ENCODE measurements at places on chromosomes 6 and 20.

GRCh38 chr20:19741924-19742323 lies 16.1 kb upstream of the RIN2 start:
- DNase-seq: no peak

DNA sequence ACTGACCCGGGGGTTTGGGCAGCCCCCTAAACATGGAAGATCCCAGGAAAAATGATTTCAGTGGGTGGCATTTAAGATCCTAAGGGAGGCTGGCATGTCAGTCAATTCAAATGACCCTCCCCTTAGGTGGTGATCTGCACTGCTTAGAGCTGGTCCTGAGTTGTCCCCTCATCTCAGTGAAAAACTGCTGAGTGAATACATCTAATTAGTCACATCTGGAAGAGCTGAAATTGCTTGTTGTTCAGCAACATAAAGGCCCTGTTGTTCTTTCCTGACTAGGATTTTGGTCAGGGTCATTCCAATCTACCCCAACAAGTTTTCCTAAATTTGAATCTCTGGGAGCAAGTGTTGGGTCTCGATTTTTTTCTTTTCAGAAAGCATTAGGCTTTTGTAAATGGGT lies 126.4 kb downstream of the LCA5 start:
- DNase-seq: no peak

DNA sequence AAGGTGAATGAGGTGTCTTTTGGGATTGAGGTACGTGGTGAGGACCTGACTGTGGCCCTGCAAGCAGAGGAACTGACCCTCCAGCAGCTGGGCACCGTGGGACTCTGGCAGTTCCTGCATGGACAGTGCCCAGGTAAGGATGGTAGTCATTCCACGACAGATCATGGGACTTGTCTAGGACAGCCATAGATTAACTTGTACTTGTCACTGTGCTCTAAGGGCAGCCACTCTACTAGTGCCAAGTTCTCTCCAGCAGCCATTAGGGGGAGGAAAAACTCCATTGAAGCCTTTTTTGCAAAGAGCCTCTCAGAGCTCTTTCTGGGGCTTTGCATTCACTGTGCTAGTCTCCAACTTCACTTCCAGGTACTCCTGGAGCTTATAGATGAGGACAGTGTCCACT lies 20.4 kb downstream of the TAF11 start:
- no peak for DNase-seq

DNA sequence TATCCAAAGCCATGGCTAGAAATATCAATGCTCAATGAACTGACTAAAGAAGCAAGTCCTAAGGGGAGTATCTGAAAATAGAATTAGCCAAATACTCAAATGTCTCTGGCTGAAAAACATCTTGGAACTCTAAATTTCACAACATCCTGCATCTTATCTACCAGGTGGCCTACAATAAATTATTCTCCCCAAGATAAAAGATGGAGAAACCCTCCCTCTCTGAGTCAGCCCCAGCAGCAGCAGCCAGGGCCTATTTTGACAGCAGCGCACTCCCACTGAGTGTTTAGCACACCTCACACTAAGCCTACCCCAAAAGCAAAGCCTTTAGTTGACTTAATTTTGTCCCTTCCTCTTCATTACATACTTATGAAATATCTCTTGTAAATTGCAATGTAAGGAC lies 5.9 kb downstream of the CALHM6 start:
- DNase-seq: no peak

GRCh38 chr6:134508862-134509498 lies 191.1 kb upstream of the SGK1 start:
- DNase-seq: no peak

DNA sequence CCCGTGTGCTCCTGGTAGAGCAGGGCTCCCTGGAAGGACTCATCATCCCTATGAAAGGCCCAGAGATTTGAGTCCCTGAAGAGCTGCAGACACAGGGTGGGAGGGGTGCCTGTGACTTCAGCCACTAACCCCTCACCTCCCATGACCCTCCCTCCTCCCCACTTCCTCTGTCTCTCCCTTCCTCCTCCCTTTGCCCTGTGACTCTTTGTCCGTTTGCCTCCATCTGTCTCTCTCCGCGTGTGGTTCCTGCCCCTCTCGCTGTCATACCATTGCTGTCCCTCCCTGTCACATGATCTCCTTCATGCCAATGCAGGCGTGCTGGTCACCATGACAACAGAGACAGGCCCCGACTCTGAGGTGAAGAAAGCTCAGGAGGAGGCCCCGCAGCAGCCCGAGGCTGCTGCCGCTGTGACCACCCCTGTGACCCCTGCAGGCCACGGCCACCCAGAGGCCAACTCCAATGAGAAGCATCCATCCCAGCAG lies 19.0 kb downstream of the EPB41L1 start:
- no peak for DNase-seq

DNA sequence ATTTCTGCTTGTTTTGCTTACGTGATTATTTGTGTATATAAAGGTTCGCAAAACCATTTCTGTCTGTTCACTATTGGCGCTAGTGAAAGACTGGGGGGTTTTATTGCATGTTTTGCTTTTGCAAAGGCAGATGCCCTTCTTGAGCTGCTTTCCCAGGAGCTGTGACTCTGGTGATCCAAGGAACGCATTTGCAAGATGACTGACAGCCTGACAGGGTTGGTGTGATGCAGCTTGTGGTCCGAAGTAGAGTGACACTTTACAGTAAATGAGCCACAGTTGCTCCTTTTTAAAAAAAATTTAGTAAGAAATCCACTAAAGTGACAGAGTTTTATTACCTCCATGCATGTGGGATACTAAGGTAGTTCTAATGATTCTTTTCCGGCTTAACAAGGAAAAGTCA lies 73.7 kb downstream of the TPD52L1 start:
- DNase-seq: no peak

GRCh38 chr20:56808732-56809131 lies 179.6 kb downstream of the TFAP2C start:
- DNase-seq: no peak

DNA sequence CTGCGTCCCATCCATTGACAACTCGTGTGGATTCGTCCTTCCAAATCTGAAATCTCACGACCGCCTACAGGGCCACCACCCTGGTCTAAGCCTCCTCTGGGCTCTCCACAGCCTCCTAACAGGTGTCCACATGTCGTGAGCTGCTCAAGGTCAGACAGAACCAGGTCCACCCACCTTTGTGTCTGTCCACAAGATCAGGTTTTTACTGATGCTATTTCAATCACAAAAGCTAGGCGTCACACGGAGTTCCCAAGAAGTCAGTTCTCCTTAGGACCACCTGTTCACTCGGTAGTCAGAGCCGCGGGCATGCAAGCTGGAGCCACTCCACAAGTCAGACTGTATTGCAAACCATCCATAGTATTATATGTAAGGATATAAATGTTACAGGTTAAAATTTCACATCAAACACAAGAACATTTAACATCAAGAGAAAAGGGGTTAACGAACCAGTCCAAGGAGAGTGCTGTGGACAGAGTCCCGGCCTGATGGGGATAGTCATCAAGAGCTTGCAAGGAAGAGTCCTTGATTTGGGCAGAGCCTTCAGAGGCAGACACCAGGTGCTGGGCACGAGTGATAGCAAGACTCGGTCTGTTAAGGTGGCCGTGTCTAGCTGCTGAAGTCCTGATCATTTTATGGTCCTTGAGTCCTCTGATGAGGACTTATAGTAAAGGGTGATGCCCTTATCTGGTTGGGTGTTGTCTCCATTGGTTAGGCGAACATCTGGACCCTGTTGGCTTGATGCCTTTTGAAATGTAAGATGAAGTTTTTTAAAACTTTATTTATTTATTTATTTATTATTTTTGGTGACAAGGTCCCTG lies 731 bp upstream of the DNPH1 start:
- no peak for DNase-seq

- DNase-seq: no peak
Measured at GRCh38 chr6:164130151-164130550, 715.6 kb downstream of the QKI start.

- DNase-seq: no peak
Measured at GRCh38 chr20:1577906-1578305, 20.4 kb upstream of the SIRPD start.

DNA sequence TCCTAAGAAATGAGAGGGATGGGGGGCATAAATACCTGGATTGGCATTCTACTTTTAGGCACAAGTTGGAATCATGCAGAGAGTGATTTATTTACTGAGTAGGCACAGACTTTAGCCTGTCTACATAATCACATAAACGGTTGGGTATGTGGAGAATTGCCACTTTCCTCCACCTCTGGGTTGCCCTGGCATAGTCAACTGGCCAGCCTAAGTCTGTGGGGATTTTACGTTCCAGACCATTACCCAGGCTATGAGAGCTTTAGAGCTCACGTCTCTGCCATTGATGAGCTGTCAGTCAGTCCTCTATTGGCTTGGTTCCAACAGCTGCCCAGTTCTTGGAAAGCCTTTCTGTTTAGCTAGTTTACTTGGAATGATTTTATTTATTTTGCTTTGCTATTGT lies 5.0 kb upstream of the BHLHE23 start:
- no peak for DNase-seq

- no peak for DNase-seq
Measured at GRCh38 chr6:22471132-22471690, 98.2 kb upstream of the HDGFL1 start.

DNA sequence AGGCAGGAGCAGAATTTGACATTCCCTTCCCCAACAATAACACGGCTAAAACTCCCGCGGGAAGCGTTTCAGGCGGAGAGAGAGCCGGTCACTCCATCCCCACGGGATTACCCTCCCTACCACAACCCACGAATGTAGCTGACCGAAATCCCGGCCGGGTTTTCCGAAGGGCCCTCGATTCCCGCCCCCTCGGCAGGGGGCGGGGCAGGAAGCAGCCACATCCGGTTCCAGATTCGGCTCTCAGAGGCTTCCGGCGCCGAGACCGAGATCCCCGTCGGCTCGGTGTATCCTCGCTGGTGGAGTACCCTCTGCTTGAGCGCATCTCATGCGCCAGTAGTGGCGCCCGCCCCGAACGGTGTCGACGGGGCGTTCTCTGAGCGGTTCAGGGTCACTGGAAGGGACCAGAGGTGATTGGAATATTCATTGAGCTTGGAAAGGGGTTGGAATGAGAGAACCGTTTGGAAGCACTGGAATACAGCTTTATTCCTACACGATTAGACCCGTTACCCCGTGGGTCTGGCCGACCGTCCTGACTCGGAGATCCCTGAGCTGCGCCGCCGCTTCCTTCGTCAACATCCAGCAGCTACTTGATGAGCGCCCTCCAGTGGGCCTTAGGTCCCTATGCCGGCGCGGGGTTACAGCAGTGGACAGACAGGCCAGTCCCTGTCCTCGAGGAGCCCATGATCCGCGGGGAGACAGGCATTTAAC lies 649 bp upstream of the RGL2 start:
- peak; percentile 94 for DNase-seq

DNA sequence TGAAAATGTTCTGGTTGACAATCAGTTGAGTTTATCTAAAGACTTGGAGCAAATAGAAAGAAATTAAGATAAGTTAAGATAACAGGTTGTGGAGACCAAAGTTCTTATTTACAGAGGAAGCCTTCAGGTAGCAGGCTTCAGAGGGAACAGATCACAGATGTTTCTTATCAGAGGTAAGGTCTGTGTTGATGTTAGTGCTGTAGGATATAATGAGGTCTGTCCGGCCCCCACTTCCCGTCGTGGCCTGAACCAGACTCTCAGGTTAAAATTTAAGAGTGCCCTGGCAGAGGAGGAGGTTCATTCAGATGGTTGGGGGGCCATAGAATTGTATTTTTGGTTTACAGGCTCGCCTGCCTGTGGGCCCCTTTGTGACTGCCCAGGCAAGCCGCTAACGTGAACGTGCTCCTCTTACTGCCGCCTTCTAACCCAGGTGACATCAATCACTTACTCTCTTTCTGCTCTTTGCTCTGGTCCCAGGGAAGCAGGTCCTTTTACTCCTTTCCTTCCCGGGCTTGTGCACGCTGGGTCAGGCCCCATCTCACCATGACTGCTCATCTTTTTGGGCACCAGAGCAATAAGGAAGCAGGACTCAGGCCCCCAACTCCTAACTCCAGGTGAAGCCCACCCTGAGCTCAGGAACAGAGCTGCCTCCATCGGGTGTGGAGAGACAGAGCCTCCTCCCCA lies 18.3 kb upstream of the UNC93A start:
- no peak for DNase-seq

DNA sequence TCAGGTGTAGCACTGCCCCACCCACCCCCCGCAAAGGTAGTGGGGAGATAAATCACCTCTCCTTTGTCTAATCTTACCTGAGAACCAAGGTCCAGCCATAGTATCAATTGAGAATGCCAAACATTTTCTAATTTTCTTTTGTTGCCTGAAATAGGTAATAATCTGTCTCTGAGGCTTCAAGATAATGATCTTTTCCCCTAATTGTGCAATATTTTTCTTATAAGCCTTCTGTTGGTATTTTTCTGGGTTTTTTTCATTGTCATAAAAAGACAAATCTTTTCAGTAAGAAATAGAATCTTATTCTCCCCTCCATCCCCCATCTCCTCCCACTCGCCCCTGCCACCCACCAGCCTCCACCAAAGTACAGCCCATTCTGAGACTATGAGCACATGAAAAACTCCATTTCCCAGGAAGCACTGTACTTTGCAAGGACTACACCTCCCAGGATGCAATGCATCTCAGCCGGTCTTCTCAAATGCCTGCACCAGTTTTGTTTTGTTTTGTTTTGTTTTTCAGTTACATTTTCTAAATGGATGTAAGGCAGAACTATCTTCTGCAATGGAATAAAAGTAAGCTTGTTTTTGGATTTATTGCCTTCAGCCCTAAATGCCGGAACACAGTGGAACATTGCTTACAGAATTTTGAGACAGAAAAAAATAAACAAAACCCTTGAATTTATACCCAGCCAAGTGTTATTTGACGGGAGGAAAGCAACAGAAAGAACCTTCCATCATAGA lies 268.0 kb downstream of the TFAP2A start:
- DNase-seq: no peak

DNA sequence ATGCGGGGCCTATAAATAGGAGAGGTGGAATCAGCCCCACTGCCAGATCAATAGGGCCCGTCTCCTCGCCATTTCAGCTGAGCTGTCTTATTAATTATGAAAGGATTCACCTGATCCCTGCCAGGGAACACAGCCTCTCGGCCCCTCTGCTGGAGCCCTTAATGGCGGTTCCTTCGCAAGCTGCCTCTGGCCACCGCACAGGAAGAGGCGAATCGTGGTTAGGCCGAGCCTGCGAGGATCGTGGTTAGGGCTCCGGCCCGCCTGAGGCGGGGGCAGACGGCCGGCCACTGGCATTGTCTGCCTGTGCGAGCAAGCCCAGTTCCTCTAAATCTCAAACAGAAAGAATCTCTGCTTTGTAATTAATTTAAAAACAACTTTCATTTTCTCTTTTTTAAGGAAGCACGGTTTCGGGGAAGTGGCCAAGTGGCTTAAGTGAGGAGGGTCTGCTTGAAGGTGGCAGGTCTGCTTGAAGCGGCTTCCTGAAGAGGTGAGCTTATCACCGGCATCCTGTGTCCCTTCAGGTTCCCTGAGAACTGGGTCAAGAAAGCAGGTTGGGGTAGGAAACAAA lies 9.2 kb downstream of the NRN1 start:
- no peak for DNase-seq

- DNase-seq: no peak
Measured at GRCh38 chr6:36963451-36964290, 9.1 kb downstream of the PI16 start.

DNA sequence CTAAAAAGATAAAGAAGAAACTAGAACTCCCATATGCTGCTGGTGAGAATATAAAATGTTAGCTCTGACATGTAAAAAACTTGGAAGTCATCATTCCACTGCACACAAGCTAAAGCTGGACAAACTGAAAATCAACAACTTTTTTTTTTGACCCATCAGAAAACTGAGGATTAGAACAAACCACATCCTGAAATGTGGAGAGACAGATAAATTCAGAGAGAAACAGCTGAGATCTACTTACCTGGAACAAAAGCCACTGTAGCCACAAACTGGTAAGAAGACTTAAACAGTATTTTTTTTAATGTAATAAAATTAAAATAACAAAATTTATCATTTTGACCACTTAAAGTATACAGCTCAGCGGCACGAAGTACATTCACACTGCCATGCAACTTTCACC lies 408.5 kb upstream of the RGS17 start:
- DNase-seq: no peak

GRCh38 chr6:139539852-139540251 lies 165.4 kb upstream of the CITED2 start:
- DNase-seq: no peak

Measured in T-helper 17 cell (primary cell).